ENCODE measurements at places on chromosomes 1 and 21.

DNA sequence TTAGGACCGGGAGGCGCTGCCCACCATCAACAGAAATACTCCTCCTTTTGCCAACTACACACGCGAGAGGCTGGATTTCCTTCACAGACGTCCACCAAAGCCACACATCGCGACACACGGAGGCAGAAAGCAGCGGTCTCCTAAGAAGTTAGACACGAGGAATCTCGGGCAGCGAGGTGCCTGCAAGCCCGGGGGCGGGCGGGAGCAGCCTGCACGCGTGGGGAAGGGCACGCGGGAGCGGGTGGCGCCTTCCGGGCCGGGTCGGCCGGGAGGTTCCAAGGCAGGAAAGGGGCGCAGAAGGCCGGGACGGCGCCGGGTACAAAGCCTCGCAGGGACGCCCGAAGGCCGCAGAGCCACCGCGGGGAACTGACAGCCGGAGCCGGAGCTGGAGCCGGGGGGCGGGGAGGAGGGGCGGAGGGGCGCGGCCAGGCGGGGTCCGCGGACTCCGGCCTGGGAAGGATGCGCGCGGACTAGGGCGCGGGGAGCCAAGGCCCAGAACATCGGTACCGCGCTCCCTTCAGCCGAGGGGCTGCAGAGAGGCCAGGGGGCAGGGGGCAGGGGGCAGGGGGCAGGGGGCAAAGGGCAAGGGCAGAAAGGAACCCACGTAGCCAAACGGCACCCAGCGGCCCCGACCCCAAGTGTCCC, 722 bp downstream of the NPHP4 start:
- DNase-seq: peak; percentile 50

GRCh38 chr1:5814046-5814619, 178.1 kb downstream of the NPHP4 start:
- no peak for DNase-seq

GRCh38 chr1:71766748-71767147, 515.6 kb downstream of the NEGR1 start:
- DNase-seq: no peak

DNA sequence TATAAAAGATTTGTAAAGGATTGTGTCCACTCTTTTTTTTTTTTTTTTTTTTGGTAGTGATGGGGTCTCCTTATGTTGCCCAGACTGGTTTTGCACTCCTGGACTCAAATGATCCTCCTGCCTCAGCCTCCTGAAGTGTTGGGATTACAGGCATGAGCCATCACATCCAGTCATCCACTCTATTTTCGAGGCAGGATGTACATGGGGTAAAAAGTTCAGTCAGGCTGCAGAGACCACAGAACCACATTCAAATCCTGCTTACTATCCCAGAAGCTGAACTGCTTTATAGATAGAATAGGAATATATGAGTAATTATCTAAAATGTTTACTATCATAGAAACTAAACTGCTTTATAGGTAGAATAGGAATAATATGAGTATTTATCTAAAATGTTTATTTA, 26.0 kb upstream of the KCNK2 start:
- no peak for DNase-seq

DNA sequence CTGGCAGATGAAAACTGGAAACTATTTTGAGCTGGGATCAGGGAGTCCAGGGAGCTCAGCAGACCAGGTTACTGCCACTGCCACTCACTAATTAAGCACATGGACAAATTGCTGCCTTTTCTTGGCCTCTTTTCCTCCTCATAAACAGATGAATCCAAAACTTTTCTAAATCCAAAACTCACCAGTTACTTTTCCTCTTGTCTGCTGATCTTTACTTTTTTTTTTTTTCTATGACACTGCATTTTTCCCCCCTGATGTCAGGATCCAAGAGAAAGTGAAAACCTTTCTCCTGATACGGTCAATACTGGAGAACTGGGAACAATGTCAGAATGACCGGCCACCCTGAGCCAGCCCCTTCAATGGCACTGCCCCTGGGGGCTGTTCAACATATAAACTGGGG, 405.8 kb downstream of the DUSP10 start:
- DNase-seq: peak; percentile 54

- no peak for DNase-seq
These were observed 42.8 kb upstream of the LEPR start for GRCh38 chr1:65377496-65378246.

DNA sequence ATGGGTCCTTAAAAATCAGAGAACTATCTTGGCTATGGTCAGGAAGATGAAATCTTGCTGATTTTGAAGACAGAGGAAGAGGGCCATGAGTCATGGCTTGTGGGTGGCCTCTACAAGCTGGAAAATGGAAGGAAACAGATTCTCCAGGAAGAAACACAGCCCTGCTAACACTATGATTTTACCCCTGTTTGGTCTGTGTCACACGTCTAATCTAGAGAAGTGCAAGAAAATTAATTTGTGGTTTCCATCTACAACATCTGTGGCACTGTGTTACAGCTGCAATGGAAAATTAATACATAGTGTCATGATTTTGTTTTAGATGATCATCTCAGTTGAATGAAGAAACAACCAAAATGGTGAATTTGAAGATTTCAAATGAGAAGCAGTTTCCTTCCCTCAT, 288.7 kb upstream of the NRIP1 start:
- DNase-seq: no peak

- DNase-seq: no peak
These were observed 8.0 kb upstream of the MACF1 start for GRCh38 chr1:39196244-39197215.

DNA sequence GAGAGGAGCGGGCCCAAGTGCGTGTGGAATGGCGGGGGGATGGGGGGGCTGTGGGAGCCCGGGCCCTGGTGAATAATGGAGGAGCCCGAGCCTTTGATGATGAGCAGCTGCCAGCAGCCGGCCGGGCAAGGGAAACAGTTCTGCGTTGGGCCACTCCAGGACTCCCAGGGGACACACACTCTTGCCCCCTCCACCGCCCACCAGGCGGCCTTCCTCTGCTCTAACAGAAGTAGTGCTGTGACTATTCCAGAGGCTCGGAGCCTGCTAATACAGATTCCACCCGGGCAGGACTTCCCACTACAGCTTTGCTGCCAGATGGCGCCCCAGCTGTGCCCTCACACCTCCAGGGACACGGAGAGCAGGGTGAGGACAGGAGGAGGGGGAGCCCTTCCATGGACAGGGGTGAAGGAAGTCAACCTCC, 48.2 kb upstream of the LRP8 start:
- no peak for DNase-seq

DNA sequence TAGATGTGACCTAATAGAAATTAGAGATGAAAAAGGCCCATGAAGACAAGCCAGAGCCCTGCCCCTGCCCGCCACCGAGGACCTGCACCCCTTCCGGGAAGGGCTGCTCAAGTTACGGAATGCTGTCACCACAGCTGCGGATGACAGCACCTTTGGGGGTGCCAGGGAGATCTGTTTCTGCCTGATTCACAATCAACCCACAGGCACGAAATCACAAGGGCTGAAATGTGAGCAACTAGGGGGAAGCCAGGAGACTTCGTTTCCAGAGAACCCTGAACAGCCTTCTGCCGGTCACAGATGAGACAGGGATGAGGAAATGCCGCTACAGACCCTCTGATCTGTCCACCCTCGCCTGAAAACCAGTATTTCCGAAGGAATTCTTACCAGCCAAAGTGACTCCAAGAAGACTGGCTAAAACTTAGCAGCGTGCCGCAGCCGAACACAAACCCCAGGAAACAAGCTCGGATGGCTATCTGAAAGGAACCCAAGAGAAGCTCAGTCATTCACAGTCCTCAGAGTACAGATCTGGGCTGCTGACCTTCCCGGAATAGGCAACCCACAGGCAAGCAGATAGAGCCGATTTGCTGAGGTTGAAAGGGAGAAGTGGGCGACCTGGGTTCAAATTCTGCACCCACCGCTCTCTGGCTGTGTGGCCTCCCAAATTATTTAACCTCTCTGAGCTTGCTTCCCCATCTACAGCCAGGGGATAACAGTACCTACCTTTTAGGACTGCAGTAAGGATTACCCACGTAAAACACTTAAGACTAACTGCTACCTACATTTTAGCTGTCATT, 1.1 kb downstream of the ICMT start:
- DNase-seq: no peak

- no peak for DNase-seq
These were observed 6.0 kb upstream of the SHISA4 start for GRCh38 chr1:201882665-201883132.

GRCh38 chr1:46581681-46582455, 22.2 kb downstream of the MKNK1 start:
- DNase-seq: no peak

DNA sequence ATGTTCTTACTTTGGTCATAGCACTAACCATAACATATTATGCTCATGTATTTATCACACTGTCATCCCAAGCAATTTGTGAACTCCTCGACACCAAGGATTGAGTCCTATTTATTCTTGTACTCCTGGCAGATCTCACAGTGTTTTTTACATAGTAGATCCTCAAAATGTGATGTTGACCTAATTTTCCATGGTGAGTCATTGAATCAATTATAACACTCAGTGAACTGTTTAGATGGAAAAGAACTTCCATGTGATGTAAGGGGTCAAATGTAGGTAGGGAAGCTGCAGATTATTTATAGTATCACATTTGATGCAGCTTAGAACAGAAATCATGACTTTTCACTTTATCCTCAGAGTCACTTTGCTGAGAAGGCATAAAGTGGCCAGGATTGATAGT, 281.9 kb upstream of the ADAMTS5 start:
- DNase-seq: no peak

DNA sequence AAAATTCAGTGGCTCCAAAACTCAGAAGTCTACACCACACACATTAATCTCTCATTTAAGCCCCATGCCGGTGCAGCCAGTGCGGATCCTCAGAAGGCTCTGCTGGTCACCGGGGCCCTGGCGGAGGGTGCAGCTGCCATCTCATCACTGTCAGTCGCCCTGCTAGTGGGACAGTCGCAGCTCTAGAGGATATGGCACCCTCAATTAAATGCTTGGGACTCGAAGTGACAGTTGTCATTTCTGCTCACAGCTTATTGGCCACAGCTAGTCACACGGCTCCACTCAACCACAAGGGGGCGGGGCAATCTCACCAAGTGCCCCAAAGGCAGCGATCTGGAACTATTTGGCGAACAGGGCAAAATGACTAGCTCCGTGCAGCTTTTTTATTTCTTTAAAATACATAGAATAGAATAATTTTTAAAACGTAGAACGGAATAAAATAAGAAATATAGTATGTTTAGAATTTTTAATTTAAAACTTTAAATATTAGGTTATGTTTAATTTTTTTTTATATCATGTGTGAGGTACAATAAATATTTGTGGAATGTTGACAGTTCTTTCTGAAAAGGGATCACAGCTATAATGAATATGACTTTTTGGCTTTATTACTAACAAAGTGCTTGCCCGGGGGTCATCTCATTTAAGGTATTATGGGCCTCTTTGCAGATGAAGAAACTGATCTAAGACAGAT, 8.0 kb upstream of the MAN1C1 start:
- DNase-seq: peak; percentile 86

- no peak for DNase-seq
These were observed 429.3 kb upstream of the RUNX1 start for GRCh38 chr21:35478161-35479064.
